Activated naive CD4-positive, alpha-beta T cell treated with Interleukin-2 at 50 U/mL for 16 hours (primary cell): ENCODE measurements at places on chromosomes 3 and 15.

DNA sequence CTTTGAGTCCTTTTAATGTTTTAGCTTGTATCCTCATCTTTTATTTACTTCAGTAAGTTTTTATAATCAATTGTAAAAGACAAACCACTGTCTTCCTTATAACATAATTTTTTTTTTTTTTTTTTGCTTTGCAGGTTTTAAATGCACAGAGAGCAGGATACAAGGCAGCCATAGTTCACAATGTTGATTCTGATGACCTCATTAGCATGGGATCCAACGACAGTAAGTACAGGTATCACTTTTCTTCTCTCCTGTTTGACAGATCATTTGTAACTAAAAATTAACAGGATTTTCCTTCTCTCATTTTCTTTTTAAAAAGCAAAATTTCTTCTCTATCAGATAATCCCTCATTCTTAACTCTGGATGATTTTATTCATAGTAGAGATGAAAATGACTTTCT lies 75.4 kb downstream of the PFN2 start:
- no peak for DNase-seq

DNA sequence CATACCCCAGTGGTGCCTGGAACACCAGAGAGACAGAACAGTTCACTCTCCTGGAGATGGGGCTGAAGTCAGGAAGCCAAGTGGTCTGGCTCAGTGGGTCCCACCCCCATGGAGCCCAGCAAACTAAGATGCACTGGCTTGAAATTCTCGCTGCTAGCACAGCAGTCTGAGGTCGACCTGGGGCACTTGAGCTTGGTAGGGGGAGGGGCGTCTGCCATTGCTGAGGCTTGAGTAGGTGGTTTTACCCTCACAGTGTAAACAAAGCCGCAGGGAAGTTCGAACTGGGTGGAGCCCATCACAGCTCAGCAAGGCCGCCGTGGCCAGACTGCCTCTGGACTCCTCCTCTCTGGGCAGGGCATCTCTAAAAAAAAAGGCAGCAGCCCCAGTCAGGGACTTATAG lies 272.0 kb downstream of the KLF13 start:
- no peak for DNase-seq

GRCh38 chr3:115671761-115672455 lies 48.6 kb downstream of the GAP43 start:
- DNase-seq, result no peak

DNA sequence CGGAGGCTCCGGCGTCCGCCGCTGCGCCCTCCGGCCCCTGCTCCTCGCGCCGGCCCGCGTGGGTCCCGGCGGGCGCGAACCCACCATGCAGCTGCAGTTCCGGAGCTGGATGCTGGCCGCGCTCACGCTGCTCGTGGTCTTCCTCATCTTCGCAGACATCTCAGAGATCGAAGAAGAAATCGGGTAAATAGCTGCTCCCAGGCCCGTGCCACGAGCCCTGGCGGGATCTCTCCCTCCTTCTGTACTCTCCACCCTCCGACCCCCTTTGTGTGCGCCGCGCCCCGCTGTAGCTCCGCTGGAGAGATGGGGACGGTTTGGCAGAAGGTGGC lies 263 bp downstream of the ST8SIA2 start:
- no peak for DNase-seq

DNA sequence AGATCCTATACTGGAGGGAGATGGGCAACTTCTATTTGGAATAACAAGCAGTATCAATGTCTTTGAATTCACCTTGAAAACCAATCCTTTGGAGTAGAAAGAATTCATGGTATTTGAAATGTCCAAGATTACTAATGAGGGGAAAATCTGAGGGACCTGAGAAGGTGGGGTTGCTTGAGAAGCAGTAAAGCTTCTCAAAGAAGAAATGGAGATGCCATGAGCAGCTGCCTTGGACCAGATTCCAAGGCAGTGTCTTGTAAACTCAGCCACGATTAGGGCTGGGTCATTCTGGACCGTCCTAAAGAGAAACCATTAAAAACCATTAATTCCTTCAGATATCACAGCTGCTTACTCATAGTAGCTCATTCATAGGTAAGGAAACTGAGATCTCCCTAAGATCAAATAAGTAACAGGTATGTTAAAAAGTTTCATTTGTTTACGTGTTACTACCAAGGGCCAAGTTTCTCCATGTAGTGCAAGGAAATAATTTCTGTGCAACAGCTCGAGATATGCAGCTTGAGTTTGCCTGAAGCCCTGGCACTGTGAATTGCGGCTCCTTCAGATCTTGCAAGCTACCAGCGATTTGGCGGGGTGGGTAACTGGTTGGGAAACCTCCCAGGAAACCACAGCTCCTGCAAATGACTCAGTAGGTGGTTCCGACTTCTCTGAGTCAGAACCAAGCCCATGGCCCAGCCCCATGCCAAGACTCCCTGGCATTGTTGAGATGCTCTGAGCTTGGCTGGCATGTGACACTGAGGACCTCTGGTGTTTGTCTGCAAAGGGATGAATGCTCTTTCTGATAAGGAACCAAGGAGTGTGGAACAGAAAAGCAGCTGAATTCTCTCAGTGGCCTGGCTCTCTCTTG lies 296.8 kb downstream of the RORA start:
- DNase-seq, result peak; percentile 83

DNA sequence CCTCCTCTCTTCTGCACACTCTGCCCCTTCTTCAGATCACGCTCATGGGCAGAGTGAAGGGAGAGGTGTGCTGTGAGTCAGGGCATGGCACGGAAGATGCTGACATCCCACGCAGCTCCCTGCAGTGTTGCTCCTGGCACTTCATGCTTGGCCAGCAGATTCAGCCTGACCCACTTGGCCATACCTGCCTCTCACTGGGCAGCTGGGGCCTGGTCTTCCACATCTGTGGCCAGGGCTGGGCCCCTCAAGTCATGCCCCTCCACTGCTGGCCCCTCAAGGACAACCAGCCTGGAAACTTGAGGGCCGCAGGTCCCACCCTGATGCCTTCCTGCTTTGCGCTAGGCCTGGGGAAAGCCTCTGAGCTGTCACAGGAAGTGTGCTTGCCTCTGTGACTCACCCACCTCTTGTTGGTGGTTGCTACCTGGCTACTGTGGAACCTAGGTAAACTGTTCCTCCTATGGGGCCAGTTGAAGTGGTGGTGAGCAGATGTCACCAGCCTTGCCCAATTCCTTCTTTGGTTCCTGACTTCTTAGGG lies 48.7 kb downstream of the BSN start:
- DNase-seq, result peak; percentile 65

- DNase-seq, result no peak
Measured at GRCh38 chr3:152703245-152703890, 131.6 kb upstream of the P2RY1 start.
